ENCODE measurements at places on chromosomes 3 and 15.

DNA sequence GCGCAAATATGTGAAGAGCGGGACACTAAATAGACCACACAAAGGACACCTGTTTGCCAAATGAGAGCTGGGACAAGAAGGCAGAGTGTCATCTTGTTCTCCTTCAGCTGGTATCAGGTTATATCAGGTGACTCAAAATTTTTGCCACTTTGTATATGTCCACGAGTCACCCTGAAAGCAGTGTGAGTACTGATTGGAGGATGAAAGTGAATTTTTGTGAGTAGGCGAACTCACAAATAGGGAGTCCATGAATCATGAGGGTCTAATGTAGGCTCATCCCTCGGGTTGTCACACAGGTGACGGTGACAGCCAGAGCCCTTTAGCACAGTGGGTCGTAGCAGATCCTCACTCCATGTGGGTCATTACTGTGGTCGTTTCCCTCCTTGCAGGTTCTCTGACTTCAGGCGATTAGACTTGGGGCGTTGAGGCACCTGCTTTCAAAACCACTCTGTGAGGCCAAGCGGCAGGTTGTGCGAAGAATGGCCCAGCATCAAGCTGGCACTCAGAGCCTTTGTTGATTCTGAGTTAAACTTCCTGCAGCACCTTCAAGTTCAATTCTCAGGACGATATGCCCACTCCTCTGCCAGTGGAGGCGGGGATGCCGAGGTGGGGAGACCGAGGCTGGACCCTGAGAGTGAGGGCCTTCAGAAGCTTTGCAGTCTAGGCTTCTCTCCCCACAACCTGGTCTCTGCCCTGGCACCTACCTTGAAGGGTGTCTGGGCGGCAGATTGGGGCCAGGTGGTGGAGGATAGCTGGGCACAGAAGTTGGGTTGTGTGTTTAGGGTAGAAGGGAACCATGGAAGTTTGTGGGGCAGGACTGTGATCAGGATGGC is 173.8 kb downstream of the SMAD6 start:
- no peak for DNase-seq

DNA sequence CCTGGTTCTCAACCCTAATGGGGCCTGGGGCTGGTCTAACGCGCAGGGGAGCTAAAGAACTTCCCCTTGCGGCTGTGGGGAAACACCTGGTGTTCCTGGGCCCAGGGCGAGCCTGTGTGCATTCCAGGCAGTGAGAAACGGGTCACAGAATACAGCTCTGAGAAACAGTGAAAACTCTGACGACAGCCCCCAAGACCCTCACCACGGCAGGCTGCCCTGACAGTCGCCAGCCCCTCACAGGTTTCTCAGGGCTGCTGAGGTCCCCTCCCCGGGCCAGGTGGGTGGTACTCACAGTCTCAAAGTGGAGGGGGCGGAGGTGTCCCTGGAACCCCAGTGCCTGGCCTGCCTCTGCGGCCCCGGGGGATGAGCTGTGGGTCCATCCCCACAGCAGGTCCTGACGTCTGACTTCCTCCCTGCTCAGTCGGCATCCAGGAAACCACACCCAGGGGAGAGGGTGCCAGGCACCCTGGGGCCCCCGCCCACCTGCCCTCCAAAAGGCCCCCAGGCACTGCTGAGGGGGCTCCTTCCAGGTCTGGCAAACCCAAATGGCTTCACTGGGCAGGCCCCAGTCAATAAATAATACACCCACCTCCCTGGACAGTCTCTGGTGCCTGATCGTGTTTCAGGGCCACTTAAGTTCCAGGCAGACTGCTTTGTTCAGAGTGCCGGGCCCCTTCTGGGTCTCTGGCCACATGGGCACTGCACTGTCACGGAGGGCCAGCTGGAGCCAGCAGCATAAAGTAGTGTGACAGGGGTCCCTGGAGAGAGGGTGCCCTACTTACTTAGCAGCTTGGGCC is 57.7 kb downstream of the IQSEC1 start:
- DNase-seq: no peak

DNA sequence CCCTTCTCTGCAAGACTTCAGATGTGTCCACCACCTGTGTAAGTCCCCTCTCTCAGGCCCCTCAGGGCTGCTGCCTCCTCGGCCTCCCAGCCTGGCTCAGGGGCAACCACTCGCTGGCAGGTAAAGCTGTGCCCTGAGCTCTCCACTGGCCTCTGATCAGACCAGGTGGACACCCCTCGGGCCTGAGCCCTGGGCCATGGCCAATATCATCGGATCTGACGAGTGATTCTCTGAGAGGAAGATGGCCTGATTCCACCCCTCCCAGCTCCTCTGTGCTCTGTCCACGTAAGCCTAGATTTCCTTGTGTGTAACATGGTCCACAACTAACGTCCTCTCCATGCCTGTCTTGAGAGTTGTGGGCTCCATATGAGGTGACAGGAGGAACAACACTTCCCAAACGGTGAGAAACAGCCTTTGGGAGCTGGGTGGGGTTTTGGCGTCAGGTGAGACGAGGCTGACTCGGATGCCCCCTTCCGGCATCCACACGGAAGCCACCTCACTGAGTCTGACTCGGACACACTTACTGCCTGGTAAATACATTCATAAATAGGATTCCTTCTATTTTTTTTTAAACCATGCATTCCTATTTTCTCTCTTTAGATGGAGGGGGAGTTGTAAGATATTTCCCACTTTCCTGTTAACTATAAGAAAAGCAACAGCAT is 86.8 kb downstream of the NUP210 start:
- DNase-seq: no peak

DNA sequence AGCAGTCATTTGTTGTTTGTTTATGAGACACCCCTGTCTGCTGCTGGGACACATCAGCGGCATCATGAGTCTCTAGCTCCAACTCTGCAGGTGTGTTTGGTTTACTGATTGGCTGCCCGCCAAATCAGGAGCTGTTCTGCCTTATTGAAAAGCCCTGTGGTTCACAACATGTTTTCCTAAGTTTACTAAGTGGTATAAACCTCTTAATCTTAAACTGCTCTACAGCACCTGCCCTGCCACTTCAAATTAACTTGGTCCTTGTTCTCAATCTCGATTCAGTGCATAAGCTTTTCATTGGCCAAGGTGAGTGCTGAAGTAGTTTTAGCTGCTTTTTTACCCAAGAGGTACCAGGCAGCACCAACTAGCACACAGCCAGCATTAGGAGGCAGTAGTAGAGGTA is 77.8 kb upstream of the WDR72 start:
- no peak for DNase-seq

DNA sequence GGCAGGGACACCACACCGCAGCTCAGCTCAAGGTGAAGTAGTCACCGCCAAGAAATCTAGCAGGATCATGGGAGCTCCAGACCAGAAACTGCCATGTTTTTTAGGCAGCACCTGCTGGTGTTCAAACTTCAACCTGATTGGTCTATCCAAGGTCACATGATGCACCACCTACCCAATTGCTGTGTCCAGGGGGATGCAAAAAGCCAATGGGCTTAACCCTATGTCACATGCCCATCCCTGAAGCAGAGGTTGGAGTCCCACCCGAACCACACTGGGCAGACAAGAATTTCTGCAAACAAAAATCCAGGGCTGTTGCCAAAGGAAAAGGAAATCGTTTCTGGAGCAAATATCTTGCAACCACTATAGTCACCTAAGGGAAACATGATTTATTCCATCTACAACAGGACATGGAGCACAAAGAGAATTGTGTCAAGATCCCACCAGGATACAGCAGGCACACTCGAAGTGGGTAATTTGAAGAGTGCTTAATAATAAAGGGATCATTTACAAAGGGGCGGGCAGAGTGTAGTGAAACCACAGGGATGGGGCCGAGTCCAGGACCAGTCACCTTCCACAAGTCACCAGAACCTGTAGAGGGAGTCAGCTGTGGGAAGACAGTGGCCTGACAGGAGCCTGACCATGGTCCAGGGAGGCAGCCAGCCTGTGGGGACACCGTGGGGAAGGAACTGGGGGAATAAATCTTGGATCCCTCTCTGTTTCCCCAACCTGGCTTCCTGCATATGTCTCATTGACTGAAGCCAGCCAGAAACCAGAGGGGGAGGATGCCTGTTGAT is 34.2 kb upstream of the TSEN2 start:
- DNase-seq: no peak

All from omental fat pad (tissue), 4 donors.